ENCODE measurements at places on chromosomes 6 and 20. TPM values are rescaled to one million over a fixed set of nuclear protein-coding genes. Genes with fewer than 3 reads are reported as not detected.

DNA sequence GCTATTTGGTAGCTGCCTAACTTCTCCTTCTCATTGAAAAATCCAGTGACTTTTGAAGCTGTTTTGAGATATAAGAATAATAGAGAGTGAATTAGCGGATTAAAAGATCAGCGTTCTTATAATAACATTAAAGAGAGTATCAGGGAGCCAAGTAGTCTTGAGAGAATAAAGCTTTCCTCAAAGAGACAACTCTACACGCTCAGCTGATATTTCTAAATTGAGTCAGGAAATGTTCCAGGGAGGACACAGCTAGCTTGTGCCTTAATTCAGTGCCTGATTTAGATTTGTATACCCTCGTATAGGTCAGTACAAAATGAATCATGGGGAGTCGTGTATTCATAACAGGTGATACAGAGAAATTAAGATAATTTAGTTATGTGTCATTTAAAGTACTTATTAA lies 75.1 kb upstream of the QKI start:
- H3K27me3 ChIP-seq, result no peaks in the 10 kb centered on the region
- H3K4me1 ChIP-seq, result no peaks in the 10 kb centered on the region
- H3K27ac ChIP-seq, result no peak overlapping the region
- no peaks in the 10 kb centered on the region for H3K36me3 ChIP-seq

NFATC2 gene
- 66.4 TPM for total RNA-seq

- no peaks in the 10 kb centered on the region for H3K27me3 ChIP-seq
- H3K4me1 ChIP-seq, result no peaks in the 10 kb centered on the region
- H3K27ac ChIP-seq, result no peak overlapping the region
- H3K36me3 ChIP-seq, result no peaks in the 10 kb centered on the region
Observed at GRCh38 chr6:168232062-168232461, 87.5 kb downstream of the DACT2 start.

- H3K27ac ChIP-seq, result peak overlapping the region; percentile 87
- H3K4me1 ChIP-seq, result peaks cover 21% of the 10 kb centered on the region
Observed at GRCh38 chr20:5714261-5715041, 35.8 kb upstream of the SHLD1 start.

- H3K4me3 ChIP-seq, result no peak overlapping the region
- no peak overlapping the region for H3K27ac ChIP-seq
Observed at GRCh38 chr6:2008383-2008976, 236.9 kb downstream of the GMDS start.

PRPH2 gene
- total RNA-seq, result not detected

GRCh38 chr6:137261761-137262160 lies 42.6 kb upstream of the IFNGR1 start:
- H3K36me3 ChIP-seq, result no peaks in the 10 kb centered on the region
- H3K4me1 ChIP-seq, result no peaks in the 10 kb centered on the region
- H3K27me3 ChIP-seq, result no peaks in the 10 kb centered on the region
- H3K4me3 ChIP-seq, result no peak overlapping the region
- no peak overlapping the region for H3K27ac ChIP-seq
- no peak for DNase-seq

- H3K27ac ChIP-seq, result no peak overlapping the region
- DNase-seq, result no peak
- no peaks in the 10 kb centered on the region for H3K27me3 ChIP-seq
Observed at GRCh38 chr20:2625062-2625461, 27.4 kb upstream of the NOP56 start.

- H3K27ac ChIP-seq, result no peak overlapping the region
- DNase-seq, result no peak
- no peaks in the 10 kb centered on the region for H3K4me1 ChIP-seq
- H3K36me3 ChIP-seq, result no peaks in the 10 kb centered on the region
Observed at GRCh38 chr6:155250701-155251381, 13.0 kb upstream of the CLDN20 start.

DNA sequence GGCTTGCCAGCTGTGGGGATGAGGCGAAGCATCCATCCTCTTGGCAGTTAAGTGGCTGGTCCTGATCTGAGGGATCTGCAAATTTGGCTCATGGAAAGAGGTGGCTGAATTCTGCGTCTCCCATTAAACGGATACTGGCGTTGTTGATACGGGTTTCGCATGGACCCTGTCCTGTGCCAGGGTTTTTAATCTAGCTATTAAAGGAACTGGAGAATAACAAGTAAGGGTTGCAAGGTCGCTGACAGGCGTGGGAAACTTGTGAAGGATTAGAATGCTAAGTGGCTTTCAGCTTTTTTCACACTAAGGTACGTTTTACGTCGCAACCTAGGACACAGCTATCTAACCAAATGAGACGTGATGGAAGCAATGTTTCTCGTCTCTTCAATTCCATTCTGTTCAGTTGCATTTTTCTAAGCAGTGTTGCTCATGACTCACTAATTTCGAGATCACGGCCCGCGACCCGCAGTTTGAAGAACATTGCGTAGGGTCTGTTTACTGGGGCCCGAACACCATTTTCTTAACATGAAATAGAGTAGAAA lies 852 bp downstream of the GMNN start:
- DNase-seq, result peak; percentile 10
- H3K4me3 ChIP-seq, result peak overlapping the region; percentile 93
- peak overlapping the region; percentile 90 for H3K27ac ChIP-seq
- H3K27me3 ChIP-seq, result no peaks in the 10 kb centered on the region
- H3K4me1 ChIP-seq, result peaks cover 7% of the 10 kb centered on the region

DEFB125 gene
- total RNA-seq, result not detected

- DNase-seq, result no peak
- no peaks in the 10 kb centered on the region for H3K27me3 ChIP-seq
- H3K36me3 ChIP-seq, result no peaks in the 10 kb centered on the region
- H3K4me3 ChIP-seq, result no peak overlapping the region
- no peak overlapping the region for H3K27ac ChIP-seq
Observed at GRCh38 chr6:53999088-53999755, 112.0 kb upstream of the MLIP start.

PDYN gene
- total RNA-seq, result not detected

- H3K27ac ChIP-seq, result no peak overlapping the region
- DNase-seq, result no peak
- H3K4me1 ChIP-seq, result no peaks in the 10 kb centered on the region
- no peak overlapping the region for H3K4me3 ChIP-seq
- H3K27me3 ChIP-seq, result no peaks in the 10 kb centered on the region
Observed at GRCh38 chr6:100665041-100665380, 200.3 kb upstream of the SIM1 start.

DNA sequence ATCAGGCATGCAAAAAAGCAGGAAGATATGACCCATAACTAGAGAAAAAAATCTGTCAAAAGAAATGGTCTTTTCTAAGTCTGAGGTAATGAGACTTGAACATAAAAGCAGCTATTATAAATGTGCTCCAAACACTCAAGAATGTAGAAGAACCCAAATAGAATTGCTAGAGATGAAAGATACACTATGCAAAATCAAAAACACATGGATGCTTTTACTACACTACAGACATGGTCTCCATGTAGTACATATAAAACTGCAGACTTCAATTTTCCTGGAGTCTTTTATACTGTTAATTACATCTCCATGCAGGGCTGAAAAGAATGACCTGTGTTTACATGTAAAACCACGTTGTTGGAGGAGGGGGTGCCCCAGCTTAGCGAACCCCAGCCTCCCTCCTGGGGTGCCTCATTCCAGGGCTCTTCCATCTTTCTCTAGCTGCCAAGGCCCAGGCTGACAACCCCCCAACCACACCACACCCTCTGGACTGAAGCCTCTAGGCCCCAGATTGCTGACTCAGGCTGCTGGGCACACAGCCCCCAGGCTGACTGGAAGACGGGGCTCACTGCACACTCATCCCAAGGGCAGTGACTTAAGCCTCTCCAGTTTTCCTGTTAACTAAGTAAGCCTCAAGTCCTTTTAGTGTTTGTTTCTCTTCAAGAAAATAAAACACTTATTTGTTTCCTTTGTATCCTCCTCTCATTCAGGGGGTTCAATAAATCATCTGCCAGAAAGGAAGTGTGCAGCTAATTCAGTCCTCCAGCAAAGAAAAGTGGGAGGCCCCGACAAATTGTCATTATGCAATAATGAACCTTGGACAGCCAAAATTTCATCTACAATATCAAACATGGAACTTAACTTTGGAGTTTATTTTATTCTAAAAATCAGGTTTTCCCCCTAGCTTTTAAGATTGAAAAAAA lies 26.0 kb upstream of the PLAGL1 start:
- H3K4me3 ChIP-seq, result no peak overlapping the region
- DNase-seq, result no peak

GRCh38 chr20:15476186-15476585 lies 1097.1 kb downstream of the KIF16B start:
- H3K4me3 ChIP-seq, result no peak overlapping the region
- no peak for DNase-seq
- no peak overlapping the region for H3K27ac ChIP-seq
- no peaks in the 10 kb centered on the region for H3K27me3 ChIP-seq
- no peaks in the 10 kb centered on the region for H3K4me1 ChIP-seq
- no peaks in the 10 kb centered on the region for H3K36me3 ChIP-seq

- H3K4me1 ChIP-seq, result peaks cover 16% of the 10 kb centered on the region
- no peak for DNase-seq
- H3K27me3 ChIP-seq, result no peaks in the 10 kb centered on the region
- H3K27ac ChIP-seq, result no peak overlapping the region
- H3K36me3 ChIP-seq, result no peaks in the 10 kb centered on the region
Observed at GRCh38 chr6:166997768-166998255, 1.4 kb upstream of the CEP43 start.

- H3K27me3 ChIP-seq, result no peaks in the 10 kb centered on the region
- H3K4me3 ChIP-seq, result peak overlapping the region; percentile 40
- H3K27ac ChIP-seq, result peak overlapping the region; percentile 75
Observed at GRCh38 chr6:26104457-26105108, 17.4 kb downstream of the HFE start.

GRCh38 chr6:11366183-11366933 lies 133.9 kb upstream of the NEDD9 start:
- H3K36me3 ChIP-seq, result no peaks in the 10 kb centered on the region
- no peaks in the 10 kb centered on the region for H3K27me3 ChIP-seq
- H3K27ac ChIP-seq, result no peak overlapping the region

GRCh38 chr20:48866936-48867335 lies 39.1 kb upstream of the PREX1 start:
- no peaks in the 10 kb centered on the region for H3K4me1 ChIP-seq
- H3K4me3 ChIP-seq, result no peak overlapping the region
- DNase-seq, result no peak
- H3K36me3 ChIP-seq, result no peaks in the 10 kb centered on the region

DNA sequence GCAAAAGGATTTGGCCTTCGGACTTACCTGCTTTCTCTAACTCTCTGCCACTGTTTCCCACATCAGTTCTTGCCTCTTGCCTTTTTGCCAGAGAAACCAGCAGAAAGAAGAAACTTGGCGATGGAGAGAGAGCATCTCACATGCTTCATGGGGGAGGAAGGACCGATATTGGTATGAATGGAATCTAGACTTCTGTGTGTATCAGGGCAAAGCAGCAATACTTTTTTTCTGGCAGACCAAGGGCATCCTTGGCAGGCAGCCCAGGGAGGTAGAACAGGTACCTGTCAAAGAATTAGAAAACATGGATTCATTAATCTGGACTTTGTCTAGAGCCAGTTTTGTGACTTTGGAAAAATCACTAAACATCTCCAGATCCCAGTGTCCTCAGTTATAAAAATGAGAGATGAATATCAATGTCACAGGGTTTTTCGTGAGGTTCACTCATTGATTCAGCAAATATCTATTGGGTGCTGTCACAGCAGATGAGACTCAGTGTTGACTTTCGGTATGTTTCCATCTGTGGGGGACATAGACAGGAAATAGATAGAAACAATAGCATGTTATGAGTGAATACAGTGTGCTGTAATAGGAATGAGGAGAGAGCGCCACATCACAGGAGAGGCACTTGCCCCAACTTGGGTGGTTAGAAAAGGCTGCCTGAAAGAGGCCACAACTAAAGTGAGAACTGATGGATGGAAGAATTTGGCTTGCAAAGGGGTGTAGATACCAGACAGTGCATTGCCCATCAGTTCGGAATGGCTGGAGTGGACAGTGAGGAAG lies 114.1 kb downstream of the CD83 start:
- H3K27me3 ChIP-seq, result no peaks in the 10 kb centered on the region
- H3K36me3 ChIP-seq, result no peaks in the 10 kb centered on the region
- H3K4me1 ChIP-seq, result no peaks in the 10 kb centered on the region
- no peak overlapping the region for H3K4me3 ChIP-seq

NCOA6 gene
- total RNA-seq, result 29.3 TPM

GCNT2 gene
- 3.2 TPM for total RNA-seq

DNA sequence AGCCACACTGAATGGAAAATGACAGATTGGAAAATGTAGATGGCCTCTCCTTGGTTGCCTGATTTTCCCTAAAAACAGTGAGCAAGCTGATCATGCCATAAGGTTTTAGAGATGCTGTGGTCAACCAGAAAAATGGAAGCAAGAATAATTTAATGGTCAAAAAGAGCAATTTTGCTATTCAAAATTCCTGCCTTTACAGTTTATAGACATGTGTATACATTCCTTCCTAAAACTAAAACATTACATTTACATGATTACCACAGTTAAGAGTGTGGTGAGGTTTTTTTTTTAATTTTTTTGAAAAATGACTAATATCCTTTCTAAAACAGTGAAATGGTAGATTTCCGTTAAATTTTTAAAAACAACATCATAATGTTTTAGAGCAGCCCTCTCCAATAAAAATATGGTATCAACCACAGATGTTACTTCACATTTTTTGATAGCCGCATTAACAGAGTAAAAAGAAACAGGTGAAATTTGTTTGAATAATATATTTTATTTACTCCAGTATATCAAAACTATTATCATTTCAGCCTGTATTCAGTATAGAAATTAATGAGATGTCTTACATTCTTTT lies 407.0 kb upstream of the SOX4 start:
- no peaks in the 10 kb centered on the region for H3K36me3 ChIP-seq
- no peaks in the 10 kb centered on the region for H3K27me3 ChIP-seq
- no peaks in the 10 kb centered on the region for H3K4me1 ChIP-seq
- no peak overlapping the region for H3K27ac ChIP-seq

DNA sequence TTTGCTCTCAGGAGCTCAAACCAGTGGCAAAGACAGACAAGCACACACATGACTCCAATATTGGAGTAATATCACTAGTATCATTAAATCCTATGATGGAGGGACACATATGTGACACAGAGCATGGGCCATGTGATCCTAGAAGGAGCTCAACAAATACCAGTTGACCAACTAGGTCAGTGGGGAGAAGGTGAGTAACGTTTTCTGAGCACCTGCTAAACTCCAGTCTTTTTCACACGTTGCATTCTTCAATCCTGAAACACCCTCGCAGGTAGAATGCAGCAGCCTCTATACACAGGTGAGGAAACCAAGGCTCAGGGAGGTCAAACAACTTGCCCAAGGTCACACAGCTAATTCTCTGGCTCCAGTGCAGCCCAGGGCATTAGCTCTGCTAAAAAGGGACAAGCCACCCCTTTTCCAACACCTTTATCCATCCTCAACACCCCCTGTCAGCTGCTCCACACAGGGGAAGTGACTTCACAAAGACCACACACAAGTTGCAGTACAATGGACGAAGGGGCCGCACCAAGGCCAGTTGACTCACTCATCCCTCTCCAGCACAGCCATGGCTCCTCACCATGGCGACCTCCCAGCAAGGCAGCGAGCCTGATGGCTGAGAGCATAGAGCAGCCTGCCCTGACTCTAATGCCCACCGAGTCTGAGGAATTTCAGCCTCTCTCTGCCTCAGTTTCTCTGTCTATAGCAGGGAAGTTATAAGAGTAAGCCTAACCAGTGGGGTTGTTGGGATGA lies 4.4 kb downstream of the CAPN11 start:
- no peak overlapping the region for H3K4me3 ChIP-seq
- H3K27ac ChIP-seq, result no peak overlapping the region
- no peak for DNase-seq
- H3K36me3 ChIP-seq, result no peaks in the 10 kb centered on the region

- peak overlapping the region; percentile 61 for H3K27ac ChIP-seq
- no peak overlapping the region for H3K4me3 ChIP-seq
- no peaks in the 10 kb centered on the region for H3K36me3 ChIP-seq
- no peaks in the 10 kb centered on the region for H3K27me3 ChIP-seq
- DNase-seq, result no peak
- peaks cover 57% of the 10 kb centered on the region for H3K4me1 ChIP-seq
Observed at GRCh38 chr6:15341311-15342001, 95.6 kb downstream of the JARID2 start.

Measured in naive thymus-derived CD4-positive, alpha-beta T cell (primary cell).